ENCODE measurements at places on chromosomes 2 and 18. TPM values are rescaled to one million over a fixed set of nuclear protein-coding genes. Genes with fewer than 3 reads are reported as not detected.

DNA sequence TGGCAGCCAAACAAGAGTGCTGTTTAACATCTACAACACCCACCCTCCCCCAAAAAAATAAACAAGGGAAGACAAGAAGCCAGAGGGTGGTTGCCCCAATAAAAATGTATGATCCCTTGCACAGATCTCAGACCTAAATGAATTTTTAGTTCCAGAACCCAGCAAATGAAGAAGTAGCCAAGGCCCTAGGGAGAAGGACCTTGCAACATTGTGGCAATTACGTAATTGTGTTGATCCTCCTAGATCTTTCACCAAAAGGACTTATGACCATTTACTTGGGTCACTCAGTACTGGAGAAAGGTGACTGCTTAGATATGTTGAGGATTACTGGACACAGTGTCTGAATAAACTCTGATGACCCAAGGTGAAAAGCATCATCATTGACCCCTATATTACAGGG, 1393.8 kb downstream of the LRP1B start:
- no peak overlapping the region for H3K4me3 ChIP-seq
- no peaks in the 10 kb centered on the region for H3K27me3 ChIP-seq

DNA sequence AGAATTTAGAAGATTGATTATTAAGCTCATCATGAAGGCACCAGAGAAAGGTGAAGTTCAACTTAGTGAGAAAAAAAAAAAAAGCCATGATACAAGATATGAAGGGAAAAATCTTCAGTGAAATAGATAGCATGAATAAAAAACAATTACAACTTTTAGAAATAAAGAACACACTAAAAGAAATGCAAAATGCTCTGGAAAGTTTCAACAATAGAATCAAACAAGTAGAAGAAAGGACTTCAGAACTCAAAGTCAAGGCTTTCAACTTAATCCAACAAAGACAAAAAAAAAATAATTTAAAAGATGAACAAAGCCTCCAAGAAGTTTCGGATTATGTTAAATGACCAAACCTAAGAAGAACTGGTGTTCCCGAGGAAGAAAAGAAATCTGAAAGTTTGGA, 105.5 kb downstream of the GRB14 start:
- H3K27me3 ChIP-seq, result no peaks in the 10 kb centered on the region
- no peak overlapping the region for H3K4me3 ChIP-seq
- no peak for DNase-seq
- no peak overlapping the region for H3K27ac ChIP-seq
- H3K36me3 ChIP-seq, result no peaks in the 10 kb centered on the region
- H3K4me1 ChIP-seq, result no peaks in the 10 kb centered on the region

DNA sequence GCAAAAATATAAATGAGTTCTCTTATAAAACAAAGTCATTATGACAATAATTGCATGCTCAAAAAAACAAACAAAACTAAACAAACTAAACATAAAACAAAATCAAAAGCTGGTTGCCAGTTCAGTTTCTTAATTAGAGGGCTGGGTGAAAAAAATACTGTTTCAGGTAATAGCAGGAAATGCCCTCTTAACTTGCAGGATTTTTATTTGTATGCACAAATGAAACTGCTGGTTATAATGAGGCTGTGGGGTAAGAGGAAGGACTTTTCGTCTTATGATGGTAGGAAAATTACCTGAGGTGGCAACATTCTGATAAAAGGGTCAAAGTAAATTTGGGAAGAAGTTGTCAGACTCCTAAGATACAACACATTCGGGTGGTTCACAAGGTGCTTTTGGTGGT, 21.5 kb upstream of the CDKL4 start:
- no peaks in the 10 kb centered on the region for H3K36me3 ChIP-seq
- no peaks in the 10 kb centered on the region for H3K27me3 ChIP-seq
- DNase-seq, result no peak

DNA sequence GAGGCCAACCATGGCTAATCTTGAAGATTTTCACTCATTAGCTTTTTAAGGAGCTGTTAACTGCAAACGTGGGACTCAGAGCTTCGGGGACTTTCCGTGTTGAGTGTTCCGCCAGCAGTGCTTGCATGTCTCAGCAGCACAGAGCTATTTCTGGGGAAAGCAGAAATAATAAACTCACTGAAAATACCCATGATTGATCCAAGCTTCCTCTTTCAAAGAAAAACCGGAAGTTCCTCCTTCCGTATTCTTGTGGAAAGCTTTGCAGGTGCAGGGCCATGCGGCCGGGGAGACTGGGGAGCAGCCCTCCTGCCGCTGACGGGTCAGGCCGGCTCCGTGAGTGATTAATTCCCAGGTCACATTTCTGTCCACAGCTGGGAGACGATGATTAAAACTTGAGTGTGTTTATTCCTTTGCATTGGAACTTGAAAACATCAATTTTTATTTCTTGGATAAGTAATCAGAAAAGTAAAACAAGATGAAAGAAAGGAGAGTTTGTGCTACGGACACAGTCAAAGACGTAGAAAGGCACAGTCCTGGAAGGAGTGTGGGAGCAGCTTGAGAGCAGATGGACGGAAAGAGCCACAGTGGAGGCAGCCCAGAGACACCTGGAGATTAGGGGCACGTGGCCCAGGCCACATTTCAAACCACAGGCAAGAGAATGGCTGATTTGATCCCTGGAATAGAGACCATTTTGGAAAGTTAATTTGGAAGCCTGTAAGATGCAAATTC, 54.2 kb upstream of the CTDP1 start:
- peak; percentile 77 for DNase-seq
- peak overlapping the region; percentile 60 for H3K27ac ChIP-seq
- no peaks in the 10 kb centered on the region for H3K27me3 ChIP-seq
- no peak overlapping the region for H3K4me3 ChIP-seq

- H3K27ac ChIP-seq, result no peak overlapping the region
- no peaks in the 10 kb centered on the region for H3K36me3 ChIP-seq
- H3K27me3 ChIP-seq, result no peaks in the 10 kb centered on the region
- H3K4me1 ChIP-seq, result no peaks in the 10 kb centered on the region
Observed at GRCh38 chr18:53757328-53757727, 467.1 kb downstream of the MBD2 start.

- no peak for DNase-seq
- peaks cover 89% of the 10 kb centered on the region for H3K4me1 ChIP-seq
- H3K4me3 ChIP-seq, result no peak overlapping the region
- H3K27ac ChIP-seq, result no peak overlapping the region
- H3K36me3 ChIP-seq, result no peaks in the 10 kb centered on the region
- H3K27me3 ChIP-seq, result no peaks in the 10 kb centered on the region
Observed at GRCh38 chr2:64133828-64134227, 10.4 kb downstream of the PELI1 start.

GRCh38 chr2:177264209-177264692, 276 bp downstream of the NFE2L2 start:
- H3K27ac ChIP-seq, result peak overlapping the region; percentile 100
- H3K36me3 ChIP-seq, result peaks cover 5% of the 10 kb centered on the region
- peak overlapping the region; percentile 62 for H3K4me3 ChIP-seq
- DNase-seq, result peak; percentile 93
- peaks cover 57% of the 10 kb centered on the region for H3K4me1 ChIP-seq

DNA sequence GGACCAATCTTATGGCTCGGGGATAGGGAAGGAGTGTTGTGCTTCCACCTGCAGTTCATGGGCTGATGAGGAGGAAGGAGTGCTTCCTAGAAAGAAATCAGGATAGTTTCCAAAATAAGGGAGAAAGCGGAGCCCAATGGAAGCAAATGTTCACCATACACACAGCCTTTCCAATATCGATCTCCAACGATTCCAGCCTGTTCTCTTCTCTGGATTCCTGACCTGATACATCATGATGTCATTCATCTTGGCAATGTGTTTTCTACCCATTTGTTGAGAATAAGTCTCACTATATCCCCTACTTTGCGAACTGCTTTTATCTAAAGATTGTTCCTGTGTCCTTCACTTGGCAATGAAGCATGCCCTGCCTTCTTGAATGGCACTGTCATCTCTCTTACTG, 205.3 kb upstream of the SIX2 start:
- no peak overlapping the region for H3K4me3 ChIP-seq
- H3K4me1 ChIP-seq, result no peaks in the 10 kb centered on the region
- H3K36me3 ChIP-seq, result no peaks in the 10 kb centered on the region
- DNase-seq, result no peak
- peaks cover 4% of the 10 kb centered on the region for H3K27me3 ChIP-seq

DNA sequence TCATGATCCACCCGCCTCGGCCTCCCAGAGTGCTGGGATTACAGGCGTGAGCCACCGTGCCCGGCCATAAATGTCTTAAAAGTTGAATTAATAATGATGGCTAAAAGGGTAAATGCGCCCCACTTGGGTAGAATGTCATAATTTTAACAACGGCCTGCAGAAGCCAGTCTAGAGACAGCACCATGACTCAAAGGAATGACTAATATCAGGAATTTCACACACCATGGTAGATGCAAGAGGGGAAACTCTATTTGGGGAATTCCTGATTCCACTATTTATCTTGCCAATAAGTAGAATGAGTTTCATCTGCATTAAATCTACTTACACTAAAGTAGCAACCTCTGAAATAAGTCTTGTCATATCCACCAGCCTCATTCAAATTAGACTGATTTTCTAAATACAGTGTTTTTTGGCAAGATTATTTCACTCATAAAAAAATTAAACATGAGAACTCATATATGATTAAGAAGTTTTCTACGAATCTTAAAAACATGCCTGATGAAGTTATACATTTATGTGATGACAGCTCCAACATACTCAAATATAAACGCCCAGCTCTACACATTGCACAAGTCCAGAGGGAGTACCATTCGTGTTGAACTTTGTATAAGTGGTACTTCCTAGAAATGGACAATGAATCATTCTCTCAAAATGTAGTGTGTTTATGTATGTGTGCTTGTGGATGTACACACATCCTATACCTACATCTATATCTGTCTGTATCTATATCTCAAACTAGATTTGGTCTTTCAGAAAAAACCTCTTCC, 309.7 kb downstream of the IRS1 start:
- no peak for DNase-seq
- no peaks in the 10 kb centered on the region for H3K4me1 ChIP-seq
- H3K27me3 ChIP-seq, result no peaks in the 10 kb centered on the region
- H3K27ac ChIP-seq, result no peak overlapping the region

The SERPINB13 gene
- not detected for total RNA-seq

The SFT2D3 gene
- total RNA-seq, result 5.6 TPM

The TRPM8 gene
- not detected for total RNA-seq

The CYS1 gene
- total RNA-seq, result 1.7 TPM

The MBP gene
- total RNA-seq, result 78.7 TPM

The UGT1A5 gene
- not detected for total RNA-seq

The EMILIN1 gene
- 62.5 TPM for total RNA-seq
